Activated T-cell treated with anti-CD3 and anti-CD28 coated beads for 24 hours (primary cell): ENCODE measurements at places on chromosomes 16 and 17.

DNA sequence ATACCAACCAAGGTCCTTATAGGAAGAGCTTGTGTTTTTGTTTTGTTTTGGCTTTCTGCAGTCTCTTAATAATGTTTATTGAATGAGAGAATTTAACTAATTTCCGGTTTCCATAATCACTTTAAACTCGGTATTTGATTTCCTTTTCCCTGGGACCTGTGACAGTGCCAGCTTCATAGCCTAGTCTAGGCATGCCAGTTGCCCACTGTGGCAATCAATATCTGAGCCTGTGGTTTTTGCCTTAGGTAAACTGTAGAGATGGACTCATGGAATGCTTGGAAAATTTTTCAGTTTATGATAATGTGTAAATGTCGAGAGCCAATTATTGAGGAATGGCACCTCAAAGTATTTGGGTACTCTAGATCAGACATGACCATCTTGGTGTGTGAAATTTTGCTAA, 78.2 kb downstream of the FTO start:
- no peak for DNase-seq

DNA sequence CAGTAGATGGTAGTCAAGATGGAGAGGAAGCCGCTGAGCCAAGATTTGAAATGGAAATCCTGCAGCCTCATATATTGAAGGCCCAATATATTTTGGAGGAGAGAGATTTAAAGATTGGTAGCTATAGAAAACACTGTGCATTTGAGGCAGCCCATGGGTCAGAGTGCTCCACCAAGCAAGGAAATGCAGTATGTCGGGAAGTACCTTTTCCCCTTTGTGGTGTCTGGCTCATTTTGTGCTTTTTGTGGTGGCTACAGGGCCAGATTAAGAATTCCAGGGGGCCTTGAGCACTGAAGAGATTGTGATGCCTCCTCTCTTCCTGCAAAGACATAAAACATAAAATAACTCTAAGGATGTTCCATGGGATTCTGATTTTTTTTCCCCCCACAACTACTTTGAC, 39.6 kb downstream of the CDRT15 start:
- no peak for DNase-seq

GRCh38 chr16:50299508-50300105, 33.3 kb downstream of the ADCY7 start:
- DNase-seq: no peak

DNA sequence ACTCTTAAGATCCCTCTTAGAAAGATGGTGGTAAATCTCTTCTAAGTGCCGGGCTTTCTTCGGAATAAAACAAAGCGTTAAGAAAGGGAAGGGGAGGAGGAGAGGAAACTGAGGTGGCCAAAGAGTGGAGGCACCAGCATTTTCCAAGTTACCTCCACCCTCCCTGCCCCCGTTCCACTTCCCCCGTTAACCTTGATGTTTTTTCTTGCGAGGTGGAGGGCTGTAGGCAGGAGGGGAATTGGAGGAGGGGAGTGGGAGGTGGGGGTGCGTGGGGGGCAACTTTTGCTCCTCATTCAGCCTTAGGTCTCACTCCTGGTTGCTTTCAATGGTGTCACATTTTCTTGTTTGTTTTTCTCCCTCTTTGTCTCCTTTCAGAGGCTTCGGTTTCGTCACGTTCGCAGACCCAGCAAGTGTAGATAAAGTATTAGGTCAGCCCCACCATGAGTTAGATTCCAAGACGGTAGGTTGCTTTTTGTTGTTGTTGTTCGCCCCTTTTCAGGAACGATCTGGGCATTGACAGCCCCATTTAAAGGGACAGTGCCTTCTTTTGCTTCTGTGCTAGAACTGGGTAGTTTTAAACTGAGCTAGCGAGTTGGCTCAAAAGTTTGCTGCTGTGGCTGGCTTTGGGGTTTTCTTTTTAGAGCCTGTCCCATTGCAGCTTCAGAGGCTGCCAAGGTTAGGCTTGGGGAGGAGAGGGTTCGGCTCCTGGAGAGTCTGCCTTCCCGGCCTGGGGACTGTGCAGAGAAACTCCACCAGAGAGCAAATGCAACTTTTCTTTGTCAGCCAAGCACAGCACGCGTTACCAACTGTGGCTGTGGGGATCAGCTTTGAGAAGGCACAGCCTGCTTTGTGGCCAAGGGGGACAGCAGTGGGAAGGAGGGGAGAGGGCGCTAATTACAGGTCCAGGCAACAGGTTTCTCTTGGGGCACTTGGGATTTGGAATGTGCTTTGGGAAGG, 1.9 kb downstream of the MSI2 start:
- no peak for DNase-seq

- no peak for DNase-seq
These were observed 201.3 kb downstream of the CEP112 start for GRCh38 chr17:65990593-65990992.

DNA sequence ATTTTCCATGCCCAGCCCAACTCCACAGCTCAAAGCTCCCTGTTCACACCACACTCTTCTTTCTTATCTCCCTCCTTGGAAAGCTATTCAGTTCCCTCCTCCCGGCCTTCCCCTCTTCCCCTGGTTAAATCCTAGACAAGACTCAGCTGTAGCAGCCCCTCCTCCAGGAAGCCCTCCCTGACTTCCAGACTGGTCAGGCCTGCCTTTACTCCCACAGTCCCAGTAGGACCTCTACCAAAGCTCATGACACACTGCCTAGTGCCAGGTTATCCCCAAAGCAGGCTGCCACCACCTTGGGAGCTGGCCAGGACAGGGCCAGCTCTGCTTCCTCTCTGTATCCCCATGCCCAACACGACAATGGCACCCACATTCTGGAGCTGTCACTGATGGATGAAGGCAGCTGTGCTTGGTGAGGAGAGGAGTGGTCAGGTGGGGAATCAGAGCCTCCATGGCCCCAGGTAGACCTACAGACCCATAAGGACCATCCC, 50.0 kb downstream of the BEAN1 start:
- DNase-seq: no peak

DNA sequence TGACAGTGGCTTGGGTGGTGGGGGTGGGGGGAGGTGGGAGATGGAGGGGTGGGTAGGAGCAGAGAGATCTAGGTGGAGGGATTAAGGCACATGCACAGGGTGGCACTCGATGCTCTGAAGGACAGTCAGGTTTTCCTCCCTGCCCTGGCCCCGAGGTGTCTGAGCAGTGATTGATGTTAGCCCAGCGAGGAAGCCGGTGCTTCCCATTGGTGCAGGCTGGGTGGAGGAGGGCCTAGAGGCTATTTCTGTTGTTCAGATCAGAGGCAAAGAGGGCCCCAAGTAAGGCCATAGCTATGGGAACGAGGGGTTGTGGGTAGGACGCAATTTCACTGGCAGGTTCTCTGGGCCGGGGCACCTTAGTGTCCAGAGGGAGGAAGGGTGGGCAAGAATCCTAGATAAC, 23.1 kb downstream of the CACNA1G start:
- no peak for DNase-seq

GRCh38 chr17:66230922-66231591, 1.8 kb upstream of the APOH start:
- DNase-seq: no peak
